ENCODE measurements at places on chromosomes 4 and X. TPM values are rescaled to one million over a fixed set of nuclear protein-coding genes. Genes with fewer than 3 reads are reported as not detected.

DNA sequence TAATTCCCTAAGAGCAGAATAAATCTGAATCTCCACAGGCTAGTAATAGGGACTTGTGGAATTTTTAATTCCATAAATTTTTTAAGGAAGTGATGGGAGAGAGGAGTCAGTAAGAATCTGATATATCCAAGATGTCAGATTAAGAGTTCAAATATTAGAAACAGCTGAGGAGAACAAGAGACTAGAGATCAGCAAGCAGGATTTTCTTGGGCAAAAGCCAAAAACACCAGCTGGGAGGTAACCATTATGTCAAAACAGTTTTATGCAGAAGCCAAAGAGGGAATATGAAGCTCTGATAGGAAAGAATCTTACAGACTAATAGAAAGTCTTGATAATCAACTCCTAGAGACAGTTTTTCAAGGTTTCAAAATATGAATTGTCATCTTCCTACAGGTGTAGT, 72.2 kb upstream of the RBPJ start:
- no peak overlapping the region for H3K4me3 ChIP-seq
- H3K36me3 ChIP-seq = no peaks in the 10 kb centered on the region
- H3K27ac ChIP-seq = no peak overlapping the region
- no peaks in the 10 kb centered on the region for H3K27me3 ChIP-seq
- no peak for DNase-seq

DNA sequence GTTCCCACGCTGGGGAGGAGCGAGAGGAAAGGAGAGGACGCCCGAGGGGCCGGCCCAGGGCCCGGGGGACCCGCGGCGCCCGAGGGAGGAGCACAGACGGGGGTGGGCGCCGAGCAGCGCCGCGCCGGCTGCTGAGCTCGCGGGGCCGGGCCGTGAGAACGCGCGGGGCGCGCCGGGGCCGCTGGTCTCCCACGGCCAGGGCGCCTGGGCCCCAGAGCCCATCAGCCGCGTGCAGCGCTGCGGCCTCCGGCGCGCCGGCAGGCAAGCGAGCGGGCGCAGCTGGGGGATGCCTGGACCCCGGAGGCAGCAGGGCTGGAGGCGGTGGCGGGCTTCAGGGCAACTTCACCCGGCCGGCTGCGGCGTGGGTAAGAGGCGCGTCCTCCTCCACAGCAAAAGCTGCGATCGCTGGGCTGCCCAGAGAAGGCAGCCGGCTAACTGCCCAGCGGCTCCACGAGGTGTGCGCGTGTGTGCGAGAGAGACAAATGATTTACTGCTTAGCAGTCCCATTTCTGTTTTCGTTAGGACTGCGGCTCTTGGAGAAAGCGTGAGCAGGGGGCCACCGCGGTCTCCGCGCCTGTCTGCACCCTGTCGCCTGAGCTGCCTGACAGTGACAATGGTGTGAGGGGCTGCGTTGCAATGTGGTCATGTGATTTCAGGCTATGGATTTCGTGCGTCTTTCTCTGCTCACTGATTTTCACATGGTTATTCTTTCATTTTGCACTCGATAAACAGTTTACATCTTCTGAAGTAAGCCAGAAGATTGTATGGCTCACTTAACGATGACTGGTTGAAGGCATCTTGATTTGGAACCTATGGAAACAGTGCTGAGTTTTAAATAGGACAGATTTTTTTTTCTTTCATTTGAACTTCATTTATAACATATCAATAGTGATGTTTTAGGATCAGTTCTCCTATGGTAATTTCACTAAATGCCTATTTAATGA, 1.2 kb downstream of the GUCY1A1 start:
- no peaks in the 10 kb centered on the region for H3K36me3 ChIP-seq
- no peak for DNase-seq
- no peak overlapping the region for H3K27ac ChIP-seq
- no peaks in the 10 kb centered on the region for H3K4me1 ChIP-seq
- H3K4me3 ChIP-seq = no peak overlapping the region

GRCh38 chr4:173337463-173337862, 3.3 kb upstream of the HMGB2 start:
- H3K4me3 ChIP-seq = no peak overlapping the region
- H3K4me1 ChIP-seq = peaks cover 9% of the 10 kb centered on the region
- DNase-seq = no peak
- no peaks in the 10 kb centered on the region for H3K27me3 ChIP-seq

GRCh38 chrX:49183701-49184281, 2.4 kb downstream of the PRICKLE3 start:
- H3K27me3 ChIP-seq = no peaks in the 10 kb centered on the region
- peak overlapping the region; percentile 71 for H3K4me3 ChIP-seq
- peaks cover 8% of the 10 kb centered on the region for H3K4me1 ChIP-seq
- H3K36me3 ChIP-seq = peaks cover 8% of the 10 kb centered on the region
- H3K27ac ChIP-seq = peak overlapping the region; percentile 84
- no peak for DNase-seq

The ZAR1 gene
- 0.47 TPM for total RNA-seq

The LRP2BP gene
- 2.9 TPM for total RNA-seq

The ZCCHC18 gene
- not detected for total RNA-seq

- no peak for DNase-seq
- H3K4me3 ChIP-seq = peak overlapping the region; percentile 99
- H3K27ac ChIP-seq = peak overlapping the region; percentile 67
- H3K4me1 ChIP-seq = peaks cover 25% of the 10 kb centered on the region
- no peaks in the 10 kb centered on the region for H3K27me3 ChIP-seq
These were observed 963 bp upstream of the USO1 start for GRCh38 chr4:75723163-75724065.

DNA sequence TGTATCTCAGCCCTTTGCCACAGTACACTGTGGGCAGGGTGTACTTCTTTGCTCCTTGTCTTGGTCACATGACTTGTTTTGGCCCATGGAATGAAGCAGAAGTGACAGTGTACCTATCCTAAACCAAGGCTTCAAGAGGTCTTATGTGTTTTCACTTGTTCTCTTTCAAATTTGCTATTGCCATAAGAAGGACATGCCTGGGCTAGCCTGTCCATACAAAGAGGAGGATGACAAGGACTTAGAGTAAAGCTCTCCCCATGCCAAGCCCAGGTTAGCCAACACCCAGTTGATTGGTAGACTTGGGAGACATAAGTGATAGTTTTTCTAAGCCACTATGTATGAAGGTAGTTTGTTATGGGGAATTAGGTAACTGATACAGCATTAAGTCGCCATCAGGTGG, 141.1 kb upstream of the MID1 start:
- peaks cover 8% of the 10 kb centered on the region for H3K4me1 ChIP-seq
- no peaks in the 10 kb centered on the region for H3K27me3 ChIP-seq
- DNase-seq = no peak
- H3K36me3 ChIP-seq = no peaks in the 10 kb centered on the region
- no peak overlapping the region for H3K27ac ChIP-seq
- H3K4me3 ChIP-seq = no peak overlapping the region

The CT45A10 gene
- total RNA-seq = not detected

GRCh38 chr4:40840985-40841571, 91.3 kb downstream of the NSUN7 start:
- H3K36me3 ChIP-seq = no peaks in the 10 kb centered on the region
- H3K27ac ChIP-seq = no peak overlapping the region
- H3K4me1 ChIP-seq = peaks cover 11% of the 10 kb centered on the region
- DNase-seq = peak; percentile 71

The RAB40AL gene
- 0.84 TPM for total RNA-seq

DNA sequence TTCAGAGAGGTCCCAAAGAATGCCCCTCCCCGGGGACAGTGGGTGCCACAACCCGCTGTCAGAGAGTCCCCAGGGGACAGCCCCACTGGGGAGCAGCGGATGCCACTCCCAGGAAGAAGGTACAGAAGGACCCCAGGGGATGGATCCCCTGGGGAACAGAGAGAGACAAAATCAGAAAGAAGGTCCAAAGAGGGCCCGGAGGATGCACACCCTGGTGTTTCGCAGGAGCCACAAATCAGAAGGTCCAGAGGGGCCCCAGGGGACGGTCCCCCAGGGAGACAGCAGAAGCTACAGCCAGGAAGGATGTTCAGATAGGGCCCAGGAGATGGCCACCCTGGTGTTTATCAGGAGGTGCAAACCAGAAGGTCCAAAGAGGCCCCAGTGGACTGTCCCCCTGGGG, 1.4 kb downstream of the TEX13D start:
- no peak for DNase-seq
- no peaks in the 10 kb centered on the region for H3K36me3 ChIP-seq
- H3K27ac ChIP-seq = no peak overlapping the region
- H3K4me1 ChIP-seq = no peaks in the 10 kb centered on the region

The FAM9B gene
- not detected for total RNA-seq

GRCh38 chrX:44253575-44253942, 89.9 kb downstream of the EFHC2 start:
- no peaks in the 10 kb centered on the region for H3K36me3 ChIP-seq
- H3K27me3 ChIP-seq = no peaks in the 10 kb centered on the region
- peaks cover 4% of the 10 kb centered on the region for H3K4me1 ChIP-seq
- no peak overlapping the region for H3K4me3 ChIP-seq

The OPRPN gene
- total RNA-seq = not detected

- no peak overlapping the region for H3K27ac ChIP-seq
- no peak overlapping the region for H3K4me3 ChIP-seq
- no peaks in the 10 kb centered on the region for H3K27me3 ChIP-seq
- peaks cover under 1% of the 10 kb centered on the region for H3K4me1 ChIP-seq
These were observed 4.2 kb downstream of the TMSB4X start for GRCh38 chrX:12979026-12979607.

GRCh38 chr4:68369142-68369805, 19.4 kb upstream of the YTHDC1 start:
- peaks cover 6% of the 10 kb centered on the region for H3K4me1 ChIP-seq
- no peaks in the 10 kb centered on the region for H3K27me3 ChIP-seq
- peak overlapping the region; percentile 2 for H3K27ac ChIP-seq
- DNase-seq = peak; percentile 32
- no peaks in the 10 kb centered on the region for H3K36me3 ChIP-seq
- no peak overlapping the region for H3K4me3 ChIP-seq

DNA sequence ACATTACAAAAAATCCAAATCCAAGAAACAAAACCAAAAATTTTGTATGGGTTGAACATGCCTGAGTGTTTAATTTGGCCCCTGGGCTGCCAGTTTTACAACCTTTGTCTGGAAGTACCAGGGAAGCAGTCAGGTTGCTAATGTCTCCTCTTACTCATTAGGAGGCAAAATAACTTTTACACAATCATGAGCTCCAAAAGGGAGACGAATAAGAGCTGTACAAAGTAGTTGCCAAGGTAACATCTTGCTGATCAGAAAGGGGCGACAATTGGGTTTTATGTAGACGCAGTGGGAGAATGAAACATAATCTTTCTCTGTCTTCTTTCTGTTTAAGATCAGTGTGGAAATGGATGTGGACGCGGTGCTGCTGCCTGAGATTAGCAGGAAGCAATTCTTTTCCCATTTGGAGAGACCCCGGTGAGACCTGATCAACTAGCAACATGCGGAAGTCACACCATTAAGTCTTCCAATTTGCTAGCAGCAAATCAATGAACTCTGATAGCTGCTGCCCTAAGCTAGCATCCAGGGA, 90.7 kb upstream of the IGFBP7 start:
- no peak for DNase-seq
- no peak overlapping the region for H3K27ac ChIP-seq

The XAGE1A gene
- not detected for total RNA-seq

GRCh38 chrX:78708262-78708661, 39.3 kb upstream of the LPAR4 start:
- no peaks in the 10 kb centered on the region for H3K36me3 ChIP-seq
- no peak overlapping the region for H3K4me3 ChIP-seq
- no peak for DNase-seq

DNA sequence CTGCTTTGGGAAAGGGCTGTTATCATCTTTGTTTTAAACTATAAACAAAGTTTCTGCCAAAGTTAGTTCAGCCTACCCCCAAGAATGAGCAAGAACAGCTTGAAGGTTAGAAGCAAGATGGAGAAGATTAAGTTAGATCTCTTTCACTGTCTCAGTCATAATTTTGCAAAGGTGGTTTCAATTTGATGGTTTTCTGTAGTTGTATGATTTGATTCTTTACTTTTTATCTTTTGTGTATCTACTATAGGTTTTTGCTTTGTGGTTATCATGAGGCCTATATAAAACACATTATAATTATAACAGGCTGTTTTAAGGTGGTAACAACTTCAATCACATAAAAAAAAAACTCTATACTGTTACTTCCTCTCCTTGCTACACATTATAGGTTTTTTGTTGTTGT, 35.4 kb upstream of the ALG13 start:
- no peaks in the 10 kb centered on the region for H3K4me1 ChIP-seq
- no peaks in the 10 kb centered on the region for H3K27me3 ChIP-seq
- no peak for DNase-seq
- no peaks in the 10 kb centered on the region for H3K36me3 ChIP-seq

GRCh38 chr4:184146951-184147350, 70.7 kb downstream of the ENPP6 start:
- H3K27me3 ChIP-seq = no peaks in the 10 kb centered on the region
- H3K4me3 ChIP-seq = no peak overlapping the region
- H3K4me1 ChIP-seq = no peaks in the 10 kb centered on the region
- H3K27ac ChIP-seq = no peak overlapping the region

The SPANXD gene
- total RNA-seq = not detected

GRCh38 chr4:106329041-106329618, 12.8 kb downstream of the AIMP1 start:
- peaks cover 52% of the 10 kb centered on the region for H3K36me3 ChIP-seq
- peak; percentile 28 for DNase-seq
- no peak overlapping the region for H3K27ac ChIP-seq
- no peaks in the 10 kb centered on the region for H3K4me1 ChIP-seq
- no peak overlapping the region for H3K4me3 ChIP-seq

DNA sequence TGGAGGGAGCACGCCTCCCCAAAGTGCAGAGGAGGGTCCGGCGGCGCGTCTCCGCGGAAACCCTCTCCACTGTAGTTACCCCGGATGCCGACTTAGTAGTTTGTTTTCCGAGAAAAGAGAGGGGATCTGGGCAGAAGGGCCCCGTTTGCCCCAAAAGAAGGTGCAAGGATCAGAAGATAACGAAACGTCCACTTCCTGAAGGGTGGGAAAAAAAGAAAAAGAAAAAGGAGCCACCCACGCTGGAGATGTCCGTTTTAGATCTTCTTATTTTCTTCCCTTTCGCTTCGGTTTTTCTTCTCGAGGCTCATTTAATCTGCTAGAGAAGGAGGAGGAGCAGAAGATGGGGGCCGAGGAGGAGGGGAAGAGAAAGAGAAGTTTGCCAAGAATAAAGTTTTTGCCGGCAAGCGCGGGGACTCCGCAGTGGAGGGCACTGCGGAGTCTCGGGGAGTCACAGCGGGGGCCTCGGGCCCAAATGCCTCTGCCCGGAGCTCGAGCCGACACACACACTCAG, 517 bp downstream of the LEF1 start:
- H3K27ac ChIP-seq = no peak overlapping the region
- peaks cover 15% of the 10 kb centered on the region for H3K27me3 ChIP-seq
- H3K4me1 ChIP-seq = no peaks in the 10 kb centered on the region
- no peak for DNase-seq
- H3K4me3 ChIP-seq = no peak overlapping the region

Measured in HCT116 (cell line).